ENCODE measurements at places on chromosomes 7 and 10.

DNA sequence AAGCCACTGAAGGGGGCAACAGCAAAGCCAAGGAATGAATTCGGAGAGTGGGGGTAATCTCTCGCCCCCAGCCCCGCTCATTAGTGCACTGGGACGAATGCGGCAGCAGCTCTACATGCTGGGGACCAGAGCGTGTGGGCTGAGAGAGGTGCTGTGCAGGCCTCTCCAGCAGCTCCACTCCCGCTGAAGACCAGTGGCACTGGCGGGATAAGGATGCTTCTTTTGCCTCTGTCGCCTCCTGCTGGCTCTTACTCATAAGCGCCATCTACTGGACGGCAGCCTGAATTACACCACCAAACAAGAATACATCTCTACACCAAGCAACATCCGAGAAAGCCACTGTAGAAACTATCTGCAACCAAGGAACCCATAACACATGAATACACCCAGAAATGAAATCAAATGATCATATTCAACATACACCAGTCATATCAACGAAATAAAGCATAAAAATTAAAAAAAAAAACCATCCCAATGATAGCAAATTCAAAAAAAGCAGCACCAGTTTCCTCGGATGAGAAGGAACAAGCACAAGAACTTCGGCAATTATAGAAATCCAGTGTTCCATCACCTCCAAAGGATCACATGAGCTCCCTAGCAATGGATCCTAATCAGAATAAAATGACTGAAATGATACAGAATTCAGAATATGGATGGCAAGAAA is 79.0 kb upstream of the TMEM168 start:
- no peak for DNase-seq

GRCh38 chr10:132414402-132415016 is 17.5 kb downstream of the PWWP2B start:
- DNase-seq: no peak

DNA sequence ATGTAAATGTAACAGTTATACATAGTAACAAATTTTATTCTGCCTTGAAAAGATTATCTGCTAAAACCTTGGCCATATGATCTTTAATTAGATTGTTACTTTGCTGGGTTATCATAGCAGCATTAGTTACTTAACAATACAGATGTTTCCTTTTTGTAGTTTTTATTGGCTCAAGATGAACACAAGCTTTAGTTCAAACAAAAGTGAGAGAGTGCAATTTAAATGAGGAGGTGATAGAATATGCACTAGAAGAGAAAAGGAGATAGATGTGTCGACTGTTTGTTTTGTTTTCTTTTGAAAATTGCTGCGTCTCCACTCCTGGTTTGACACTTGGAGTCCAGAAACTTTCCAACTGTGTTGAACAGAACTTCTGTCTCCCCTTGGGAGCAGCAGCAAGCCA is 91.4 kb upstream of the CAV2 start:
- DNase-seq: no peak

- no peak for DNase-seq
These were observed 80.0 kb downstream of the AKAP9 start for GRCh38 chr7:92020636-92021035.

DNA sequence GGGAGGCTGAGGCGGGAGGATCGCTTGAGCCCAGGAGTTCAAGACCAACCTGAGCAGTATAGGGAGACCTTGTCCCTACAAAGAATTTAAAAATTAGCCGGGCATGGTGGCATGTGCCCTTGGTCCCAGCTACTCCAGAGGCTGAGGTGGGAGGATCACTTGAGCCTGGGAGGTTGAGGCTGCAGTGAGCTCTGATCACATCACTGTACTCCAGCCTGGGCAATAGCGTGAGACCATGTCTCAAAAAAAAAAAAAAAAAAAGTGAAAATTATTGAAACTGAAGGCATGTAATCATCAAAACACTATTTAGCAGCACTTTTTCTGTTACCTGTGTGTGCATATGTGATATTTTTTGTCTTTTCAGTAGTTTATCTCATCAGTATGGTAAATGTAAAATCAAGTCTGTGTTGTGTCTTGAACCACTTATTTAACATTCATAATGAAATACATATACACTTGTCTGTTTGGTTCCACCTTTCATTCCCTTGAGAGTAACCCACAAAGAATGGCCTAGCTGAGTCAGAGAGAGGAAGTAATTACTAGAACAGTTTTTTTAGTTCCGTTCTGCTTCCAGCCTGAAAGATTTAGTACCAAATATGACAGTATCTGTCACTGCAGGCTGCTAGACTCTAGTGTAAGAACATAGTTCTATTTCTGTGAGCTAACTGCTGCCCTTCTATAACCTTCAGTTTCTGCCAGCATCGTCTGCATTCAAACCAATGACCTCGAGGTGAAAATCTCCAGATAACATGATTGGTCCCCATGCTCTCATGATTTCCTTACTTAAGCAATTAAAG is 68.6 kb downstream of the MMRN2 start:
- no peak for DNase-seq

DNA sequence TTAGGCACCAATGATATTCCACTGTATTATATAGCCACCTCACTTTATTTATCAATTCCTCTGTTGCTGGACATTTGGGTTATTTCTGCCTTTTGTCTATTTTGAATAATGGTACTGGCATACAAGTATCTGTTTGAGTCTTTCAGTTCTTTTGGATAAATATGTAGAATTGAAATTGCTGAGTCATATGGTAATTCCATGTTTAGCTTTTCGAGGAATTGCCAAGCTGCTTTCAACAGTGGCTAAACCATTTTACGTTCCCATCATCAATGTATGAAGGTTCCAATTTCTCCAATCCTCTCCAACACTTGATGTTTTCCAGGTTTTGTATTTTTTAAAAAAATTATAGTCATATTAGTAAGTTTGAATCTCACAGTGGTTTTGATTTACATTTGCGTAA is 42.3 kb downstream of the JMJD1C start:
- no peak for DNase-seq

DNA sequence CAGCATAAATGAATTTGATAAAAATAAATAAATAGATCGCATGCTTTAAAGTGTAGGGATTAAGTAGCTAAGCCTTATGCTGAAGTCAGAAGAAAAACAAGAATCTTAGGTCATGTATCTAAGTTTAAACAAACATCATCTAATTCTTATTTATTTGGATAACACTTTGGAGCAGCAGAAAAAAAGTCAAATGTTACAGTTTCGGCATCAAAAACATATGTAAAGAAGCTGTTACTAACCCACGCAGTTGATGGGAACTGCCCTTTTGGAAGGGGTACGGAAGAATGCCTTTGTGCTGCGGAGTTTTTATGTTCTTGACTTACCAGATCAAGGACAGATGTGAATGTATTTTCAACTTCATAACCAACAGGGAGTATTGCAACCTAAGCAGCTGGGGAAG is 37.3 kb upstream of the HABP2 start:
- no peak for DNase-seq

DNA sequence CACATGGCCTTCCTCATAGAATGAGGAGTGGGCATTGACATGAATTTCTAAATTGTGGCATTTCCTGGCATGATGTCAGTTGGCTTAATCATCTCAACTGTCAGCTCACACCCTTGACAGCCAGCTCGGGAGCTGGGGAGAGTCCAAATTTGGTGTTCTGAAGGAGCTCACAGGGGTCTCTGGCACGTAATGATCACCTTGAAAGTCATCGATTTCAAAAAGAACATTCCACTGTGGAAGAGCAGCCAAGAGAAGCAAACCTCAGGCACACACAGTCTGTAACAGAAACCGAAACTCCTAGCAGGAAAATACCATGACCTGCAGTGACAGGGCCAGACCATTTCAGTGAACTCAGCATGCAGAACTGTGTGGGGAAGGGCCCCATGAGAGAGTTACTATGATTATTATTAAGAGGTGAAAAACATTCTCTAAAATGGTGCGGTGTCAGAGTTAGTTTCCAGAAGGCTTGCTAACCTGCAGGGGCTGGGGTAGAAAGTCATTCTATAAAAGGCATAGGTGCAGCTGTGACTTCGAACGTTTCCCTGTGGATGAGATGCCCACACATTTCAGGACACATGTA is 26.4 kb upstream of the KLF6 start:
- DNase-seq: no peak

GRCh38 chr7:33788531-33788930 is 116.8 kb upstream of the BMPER start:
- no peak for DNase-seq

GRCh38 chr7:117076426-117076943 is 123.2 kb downstream of the ST7 start:
- DNase-seq: no peak

DNA sequence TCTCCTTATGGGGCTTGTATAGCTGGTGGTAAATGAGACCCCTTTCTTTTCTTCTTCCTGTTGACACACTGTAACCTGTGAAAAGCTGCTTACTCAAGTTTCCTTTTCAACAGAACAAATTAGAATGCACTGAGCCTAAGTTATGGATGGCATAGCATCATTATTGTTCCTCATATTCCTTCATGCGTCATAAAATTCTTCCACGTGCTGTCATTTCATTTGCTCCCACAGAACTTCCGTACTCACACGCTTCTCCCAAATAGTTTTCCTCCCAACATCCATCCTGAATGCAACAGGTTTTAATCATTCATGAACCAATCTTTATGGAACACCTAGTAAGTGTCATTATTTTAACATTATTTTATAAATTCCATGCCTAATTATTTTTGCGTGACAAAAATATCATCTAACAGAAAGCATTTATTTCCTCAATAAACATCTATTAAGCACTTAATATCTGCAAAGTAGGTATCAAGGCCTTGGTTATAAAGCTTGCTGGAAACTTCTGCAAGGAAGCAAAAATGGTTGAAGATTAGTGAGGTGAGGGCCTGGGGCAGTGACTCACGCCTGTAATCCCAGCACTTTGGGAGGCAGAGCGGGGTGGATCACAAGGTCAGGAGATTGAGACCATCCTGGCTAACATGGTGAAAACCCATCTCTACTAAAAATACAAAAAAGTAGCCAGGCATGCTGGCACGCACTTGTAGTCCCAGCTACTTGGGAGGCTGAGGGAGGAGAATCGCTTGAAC is 18.9 kb upstream of the SEPTIN7 start:
- DNase-seq: no peak

DNA sequence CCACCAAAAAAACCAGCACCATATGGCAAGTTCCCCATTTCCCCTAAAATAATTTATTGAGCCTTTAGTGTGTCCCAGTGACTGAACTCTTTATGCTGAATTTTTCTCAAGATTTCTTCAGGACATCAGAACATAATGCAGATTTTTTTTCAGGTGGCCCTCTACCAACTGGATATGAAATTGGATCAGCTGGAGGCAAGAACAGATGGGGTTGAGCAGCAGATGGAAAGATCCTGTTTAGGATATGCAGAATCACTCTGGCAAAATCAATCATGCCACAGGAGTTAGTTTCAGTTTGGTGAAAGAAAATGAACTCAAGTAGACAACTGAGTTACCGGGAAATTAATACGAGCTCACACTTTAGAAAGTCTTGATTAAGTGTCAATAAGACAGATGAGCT is 761.5 kb upstream of the C7orf33 start:
- DNase-seq: no peak

- DNase-seq: no peak
These were observed 121.8 kb downstream of the SGMS1 start for GRCh38 chr10:50501924-50502452.

GRCh38 chr10:1149793-1150637 is 93.8 kb downstream of the WDR37 start:
- no peak for DNase-seq

GRCh38 chr10:78764846-78765430 is 303.8 kb upstream of the ZMIZ1 start:
- DNase-seq: no peak

DNA sequence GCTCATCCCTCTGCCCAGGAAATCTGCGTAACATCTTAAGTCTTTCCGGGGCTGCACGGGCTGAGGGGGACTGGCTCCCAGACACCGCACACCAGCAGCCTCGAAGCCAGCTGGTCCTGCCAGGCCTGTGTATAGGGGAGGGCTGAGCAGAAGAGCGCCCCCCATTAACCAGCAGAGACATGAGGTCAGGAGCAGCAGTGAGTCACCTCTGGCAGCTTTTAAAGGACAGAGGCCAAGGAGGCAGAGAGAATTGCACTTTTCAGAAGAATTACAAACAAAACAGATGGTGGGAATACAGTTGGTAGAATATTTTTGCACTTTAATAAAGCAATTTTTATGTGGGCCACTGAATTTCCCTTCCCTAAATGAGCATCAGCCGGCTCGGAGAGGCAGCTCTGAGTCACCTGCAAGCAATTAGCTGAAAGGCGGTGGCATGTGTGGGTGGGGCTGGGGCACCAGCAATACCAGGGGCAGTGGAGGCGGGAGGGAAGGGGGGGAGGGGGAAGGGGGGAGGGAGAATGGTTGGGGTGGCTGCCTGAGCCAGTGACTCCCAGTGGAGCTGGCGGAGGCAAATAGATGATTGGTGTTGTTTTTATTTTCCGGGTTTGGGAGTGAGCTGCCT is 39.1 kb downstream of the GOLGA7B start:
- DNase-seq: no peak

DNA sequence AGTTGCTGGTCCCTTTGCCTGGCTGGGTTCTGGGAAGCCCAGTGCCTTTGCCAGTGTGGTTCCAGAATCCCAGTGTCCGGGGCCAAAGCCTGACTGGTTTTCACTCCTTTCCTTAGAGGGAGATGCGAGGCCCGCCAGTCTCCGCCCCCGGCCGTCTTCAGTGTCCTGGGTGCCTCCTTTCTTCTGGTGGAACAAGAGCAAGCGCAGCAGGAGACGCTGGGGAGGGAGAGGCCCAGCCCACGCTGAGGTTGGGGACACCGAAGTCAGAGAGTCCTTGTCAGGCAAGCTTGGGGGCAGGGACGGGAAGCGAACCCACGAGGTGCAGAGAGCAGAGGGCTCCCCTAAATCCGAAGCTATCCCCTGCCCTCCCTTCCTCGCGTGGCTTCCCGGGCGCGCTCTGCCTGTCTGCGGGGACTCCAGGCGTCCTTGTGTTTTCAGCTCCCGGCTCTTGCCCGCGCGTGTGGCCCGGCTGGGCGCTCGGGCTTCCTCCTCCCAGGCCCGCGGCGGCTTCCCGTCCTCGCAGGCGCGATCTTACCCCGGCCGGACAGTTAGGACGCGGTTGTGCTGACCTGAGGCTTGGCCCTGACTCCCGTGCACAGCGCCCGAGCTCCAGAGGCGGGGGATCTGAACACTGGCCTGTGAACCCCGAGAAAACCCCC is 60.6 kb upstream of the UBE3C start:
- no peak for DNase-seq

DNA sequence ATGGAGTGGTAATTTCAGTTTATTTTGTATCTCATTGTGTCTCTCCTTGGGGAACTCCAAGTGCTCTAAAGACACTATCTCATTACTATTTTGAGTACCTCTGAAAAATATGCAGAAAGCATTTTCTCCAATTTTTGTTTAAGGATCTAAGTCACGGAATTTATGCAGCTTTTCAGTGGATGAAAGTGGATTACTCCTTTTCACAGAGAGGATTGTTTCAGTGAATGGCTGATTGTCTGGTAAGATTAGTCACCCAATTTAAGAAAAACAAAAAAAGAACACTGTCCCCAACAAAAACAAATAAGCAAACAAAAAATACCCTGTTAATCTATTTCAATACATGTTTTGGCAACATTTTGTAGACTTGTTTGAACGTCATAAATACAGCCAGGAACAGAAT is 338.3 kb upstream of the TEX47 start:
- no peak for DNase-seq

DNA sequence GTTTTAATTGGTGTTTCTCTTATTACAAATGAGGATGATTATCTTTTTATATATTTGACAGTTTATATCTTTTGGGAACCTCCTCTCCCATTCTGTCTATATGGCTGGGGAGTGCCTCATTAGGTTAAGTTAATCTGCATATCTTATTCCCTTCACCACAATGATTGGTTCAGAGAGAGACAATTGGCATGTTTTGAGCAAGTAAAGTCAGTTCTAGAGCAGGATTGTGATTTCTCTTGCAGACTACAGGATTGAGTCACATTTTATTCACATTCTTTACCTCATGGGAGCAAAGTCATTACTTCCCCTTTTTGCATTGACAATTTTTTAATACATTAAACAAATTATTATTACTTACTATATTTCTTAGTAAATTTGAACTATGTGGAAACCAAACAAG is 345.6 kb downstream of the MDFIC start:
- DNase-seq: no peak

Data from osteocyte (in vitro differentiated cells).